ENCODE measurements at places on chromosomes 2 and 18.
A peak's percentile ranks its signal among the peaks of the same experiment; 100 is the strongest.

DNA sequence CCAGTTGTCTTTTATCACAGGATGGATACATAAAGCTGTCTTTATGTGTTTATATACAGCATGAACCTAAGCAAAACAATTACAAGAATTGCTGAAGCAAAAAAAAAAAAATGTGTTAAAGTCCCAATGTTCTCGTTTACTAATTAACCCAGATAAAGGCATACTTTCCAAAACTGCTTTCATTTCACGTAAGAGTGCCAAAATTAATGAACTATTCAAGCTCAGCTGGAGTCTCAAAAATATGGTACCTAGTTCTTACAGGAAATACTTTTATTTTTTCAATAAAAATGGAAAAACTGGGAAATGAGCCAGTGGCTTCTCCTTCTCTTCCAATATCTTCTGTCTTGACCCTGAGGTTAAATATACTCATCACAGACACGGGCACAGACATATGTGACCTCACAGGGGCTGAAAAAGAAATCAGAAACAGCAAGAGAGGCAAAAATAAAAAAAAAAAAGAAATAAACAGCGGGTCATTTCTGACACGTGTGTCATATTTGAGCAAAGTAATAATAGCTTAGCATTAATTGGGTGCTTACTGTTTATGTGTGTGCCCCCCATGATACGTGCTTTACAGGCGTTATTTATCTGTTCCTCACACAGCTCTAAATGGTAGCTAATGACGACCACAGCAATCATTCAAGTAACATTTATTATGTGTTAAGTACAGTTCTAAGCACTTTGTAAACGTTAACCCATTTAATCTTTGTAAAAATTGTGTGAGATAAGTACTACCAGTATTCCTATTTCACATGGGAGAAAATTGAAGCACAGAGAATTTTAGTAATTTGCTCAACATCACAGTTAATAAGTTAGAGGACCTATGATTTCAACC is 158.0 kb upstream of the MMADHC start:
- no peak for DNase-seq

DNA sequence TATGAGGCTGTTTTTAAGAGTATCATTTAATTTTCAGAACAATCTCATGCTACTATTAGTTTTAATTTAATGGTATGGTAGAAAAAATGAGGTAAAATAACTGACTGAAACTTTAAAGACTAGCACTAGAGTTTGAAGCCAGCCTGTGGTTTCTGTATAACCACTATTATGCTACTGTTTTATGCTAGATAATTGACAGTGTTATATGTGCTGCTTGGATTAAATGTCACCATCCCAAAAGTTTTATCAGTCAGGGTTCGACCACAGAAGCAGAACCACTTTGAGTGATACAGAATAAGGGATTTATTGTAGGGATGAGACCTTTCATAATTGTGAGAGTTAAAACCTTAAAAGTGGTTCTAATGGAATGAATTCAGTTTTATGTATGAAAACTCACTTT is 271.6 kb downstream of the PTGR3 start:
- no peak for DNase-seq

- no peak for DNase-seq
These were observed 20.8 kb upstream of the C2orf74 start for GRCh38 chr2:61141151-61141550.

DNA sequence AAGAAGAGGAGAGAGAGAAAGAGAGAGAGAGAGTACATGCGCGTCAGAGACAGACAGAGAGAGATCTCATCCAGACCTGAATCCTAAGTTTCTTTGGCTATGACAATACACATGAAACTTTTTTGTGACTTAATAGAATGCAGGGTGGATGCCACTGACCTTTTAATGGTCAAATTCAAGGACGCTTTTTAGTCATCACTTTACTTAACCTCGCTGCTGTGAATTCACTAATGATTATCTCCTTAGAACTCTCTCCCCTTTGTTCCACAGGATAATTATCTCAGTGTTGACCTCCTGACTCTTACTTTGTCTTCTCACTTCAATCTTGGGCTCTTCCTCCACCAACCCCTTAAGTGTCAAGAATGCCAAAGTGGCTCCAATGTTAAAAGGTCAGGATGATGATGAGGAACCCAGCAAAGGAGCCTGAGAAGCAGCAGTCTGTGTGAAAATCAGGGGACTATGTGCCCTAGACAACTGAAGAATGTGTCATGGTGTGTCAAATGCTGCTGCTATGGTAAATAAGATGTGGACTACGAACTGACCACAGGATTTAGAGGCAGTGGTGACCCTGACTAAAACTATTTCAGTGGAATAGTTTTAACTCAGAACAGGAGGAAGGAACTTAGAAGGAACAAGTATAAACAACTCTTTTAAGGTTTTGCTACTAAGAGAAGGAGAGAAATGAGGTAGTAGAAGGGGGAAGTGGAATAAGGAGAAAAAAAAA is 382.1 kb downstream of the ZEB2 start:
- DNase-seq, result no peak

- DNase-seq, result no peak
These were observed 98.6 kb downstream of the MSH2 start for GRCh38 chr2:47501374-47502200.

DNA sequence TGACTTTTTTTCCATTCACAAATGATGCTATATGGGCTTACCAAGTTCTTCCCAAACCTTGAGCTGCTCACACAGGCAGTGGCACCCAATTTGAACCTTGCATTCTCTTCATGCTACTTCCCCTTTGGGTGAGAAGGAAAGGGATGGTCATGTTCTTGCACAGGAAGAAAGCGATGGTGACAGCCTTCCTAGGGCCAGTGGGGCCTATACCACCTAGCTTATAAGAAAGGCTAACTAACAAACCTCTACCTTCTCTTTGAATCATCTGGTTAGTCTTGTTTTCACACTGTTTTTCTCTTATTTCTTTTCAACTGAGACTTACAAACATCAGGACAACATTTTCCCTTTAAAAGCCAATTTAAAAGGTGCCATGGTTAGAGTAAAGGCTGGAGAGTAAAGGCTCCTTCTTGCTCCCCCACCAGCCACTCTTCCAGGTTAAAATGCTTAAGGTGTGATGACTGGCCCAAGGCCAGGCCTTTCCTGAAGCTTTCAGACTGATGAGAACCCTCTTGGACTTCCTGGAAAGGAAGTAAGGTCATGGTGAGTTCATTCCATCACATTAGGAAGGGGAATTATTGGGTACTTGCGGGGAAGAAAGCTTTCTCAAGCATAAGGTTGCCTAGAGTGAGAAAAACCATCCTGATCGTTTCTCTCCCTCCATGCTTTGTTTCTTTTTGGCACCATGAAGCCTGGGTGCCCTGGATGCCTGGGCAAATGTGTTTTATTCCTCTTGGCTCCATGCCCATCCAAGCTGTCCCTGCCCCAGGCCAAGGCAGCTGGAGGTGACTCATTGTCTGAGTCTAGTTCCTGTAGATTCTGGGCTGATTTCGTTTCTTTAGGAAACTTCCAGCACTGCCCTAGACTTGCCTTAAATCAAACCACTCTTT is 41.4 kb upstream of the ITGB6 start:
- DNase-seq, result peak; percentile 82

DNA sequence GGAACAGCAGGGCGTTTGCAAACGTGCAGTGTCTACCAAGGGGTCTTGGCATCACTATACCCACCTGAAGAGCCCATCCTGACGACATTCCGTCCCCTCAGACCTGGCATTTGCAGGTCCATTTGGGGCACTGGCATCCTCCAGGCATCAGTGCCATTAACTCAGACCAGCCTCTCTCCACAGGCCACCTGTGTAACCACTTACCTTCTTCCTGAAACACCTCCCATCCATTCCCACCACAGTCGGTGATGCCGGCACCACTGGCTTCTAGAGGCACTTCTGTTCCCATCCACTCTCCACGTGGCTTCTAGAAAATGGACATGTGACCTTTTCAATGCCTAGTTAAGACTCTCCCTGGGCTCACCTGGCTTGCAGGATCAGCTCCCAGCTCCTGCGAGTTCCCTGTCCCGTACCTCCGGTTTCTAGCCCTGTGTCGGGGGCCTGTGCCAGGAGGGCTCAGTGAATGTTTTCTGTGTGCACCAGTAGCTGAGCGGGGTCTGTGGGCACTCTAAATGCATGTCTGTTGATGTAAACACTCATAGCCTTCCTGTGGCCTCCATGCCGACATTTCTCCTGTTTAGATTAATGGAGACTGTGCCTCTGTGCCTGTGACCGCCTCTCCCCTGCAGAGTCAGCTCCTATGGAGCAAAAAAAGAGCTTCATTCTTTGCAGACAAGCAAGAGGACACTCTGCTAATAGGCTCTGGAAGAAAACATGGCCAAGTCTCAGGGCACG is 458.0 kb upstream of the HS6ST1 start:
- no peak for DNase-seq

- peak; percentile 27 for DNase-seq
These were observed 89.6 kb downstream of the ACAA2 start for GRCh38 chr18:49723648-49724180.

DNA sequence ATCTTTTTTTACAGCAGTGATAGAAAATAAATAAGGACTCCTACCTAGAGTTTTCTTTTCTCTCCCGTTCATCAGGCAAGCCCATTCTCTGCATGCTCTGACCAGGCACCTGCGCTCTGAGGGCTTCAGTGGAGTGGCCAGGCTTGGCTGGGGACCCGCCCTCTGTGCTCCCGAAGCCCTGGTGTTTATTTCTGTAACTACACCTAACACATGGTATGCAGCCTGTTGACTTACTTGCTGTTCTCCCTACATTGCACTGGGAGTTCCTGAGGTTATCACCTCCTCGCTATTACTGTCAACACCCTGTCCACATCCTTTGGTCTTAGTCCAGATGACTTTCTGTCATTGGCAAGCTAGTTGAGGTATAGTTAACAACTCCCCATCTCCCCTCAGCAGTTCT is 317.7 kb downstream of the LPIN1 start:
- DNase-seq, result no peak

All from MG63 (cell line).